ENCODE measurements at places on chromosomes 7 and 10.
A peak's percentile ranks its signal among the peaks of the same experiment; 100 is the strongest.

GRCh38 chr10:49149881-49150280 lies 16.1 kb upstream of the FAM170B start:
- no peak for DNase-seq

DNA sequence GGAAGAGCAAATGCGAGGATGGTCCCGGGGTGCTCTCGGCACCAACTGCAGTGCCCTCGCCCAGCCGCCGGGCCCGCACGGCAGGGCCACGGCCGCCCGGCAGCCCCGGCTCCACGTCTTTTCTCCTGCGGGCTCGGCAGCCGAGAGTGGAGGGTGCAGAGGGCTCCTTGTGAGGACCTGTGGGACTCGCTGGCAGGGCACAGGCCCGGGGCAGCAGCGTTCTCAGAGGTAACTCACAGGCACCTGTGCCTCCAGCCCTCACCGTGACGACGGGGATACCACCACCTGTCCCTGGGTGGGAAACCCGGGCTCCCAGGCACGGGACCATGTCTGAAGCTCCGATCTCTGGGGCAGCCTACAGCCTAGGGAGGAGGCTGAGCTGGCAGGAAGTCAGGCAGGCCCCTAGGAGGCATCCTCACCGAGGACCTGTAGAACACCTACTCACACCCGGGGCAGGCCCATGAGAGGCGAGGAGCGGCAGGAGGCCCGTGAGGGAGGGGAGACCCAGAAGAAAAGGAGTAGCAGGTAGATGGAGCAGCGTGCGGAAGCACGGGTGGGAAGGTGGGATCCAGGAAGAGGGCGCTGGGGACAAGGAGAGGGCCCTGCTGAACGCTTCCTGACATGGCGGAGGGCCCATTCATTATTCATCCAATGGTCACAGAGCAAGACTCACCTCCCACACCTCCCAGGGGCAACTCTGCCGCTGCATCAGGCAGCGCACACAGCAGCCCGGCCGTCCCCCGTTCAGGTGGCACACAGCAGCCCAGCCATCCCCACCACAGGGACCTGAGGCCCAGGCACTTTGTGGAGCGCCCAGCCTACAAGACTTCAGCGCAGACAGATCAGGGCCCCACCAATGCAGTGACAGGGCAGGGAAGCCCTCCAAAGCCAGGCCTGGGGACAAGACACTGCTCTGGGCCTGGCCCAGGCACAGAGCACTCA lies 244.9 kb downstream of the MAD1L1 start:
- DNase-seq = no peak

- DNase-seq = no peak
Measured at GRCh38 chr10:66349726-66350125, 576.1 kb upstream of the LRRTM3 start.

GRCh38 chr10:119425102-119425880 lies 117.2 kb downstream of the RGS10 start:
- no peak for DNase-seq

DNA sequence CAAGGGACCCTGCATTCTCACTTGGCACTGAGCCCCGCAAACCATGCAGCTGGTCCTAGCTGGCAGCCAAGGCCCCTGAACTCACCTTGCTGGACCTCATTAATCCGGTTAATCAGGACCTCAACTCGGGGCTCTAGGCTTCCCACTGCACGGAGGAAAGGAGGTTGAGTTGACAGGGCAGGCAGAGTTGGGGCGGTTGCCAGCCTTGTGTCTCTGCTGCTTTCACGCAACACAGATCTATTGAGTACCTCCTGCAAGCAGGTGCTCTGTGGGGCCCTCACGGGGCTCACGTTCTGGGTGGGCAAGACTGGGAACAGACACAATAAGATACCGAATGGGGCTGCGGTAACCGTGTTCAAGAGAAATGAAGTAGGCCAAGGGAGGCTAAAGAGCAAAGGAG lies 6.2 kb downstream of the SYCE1 start:
- DNase-seq = no peak

DNA sequence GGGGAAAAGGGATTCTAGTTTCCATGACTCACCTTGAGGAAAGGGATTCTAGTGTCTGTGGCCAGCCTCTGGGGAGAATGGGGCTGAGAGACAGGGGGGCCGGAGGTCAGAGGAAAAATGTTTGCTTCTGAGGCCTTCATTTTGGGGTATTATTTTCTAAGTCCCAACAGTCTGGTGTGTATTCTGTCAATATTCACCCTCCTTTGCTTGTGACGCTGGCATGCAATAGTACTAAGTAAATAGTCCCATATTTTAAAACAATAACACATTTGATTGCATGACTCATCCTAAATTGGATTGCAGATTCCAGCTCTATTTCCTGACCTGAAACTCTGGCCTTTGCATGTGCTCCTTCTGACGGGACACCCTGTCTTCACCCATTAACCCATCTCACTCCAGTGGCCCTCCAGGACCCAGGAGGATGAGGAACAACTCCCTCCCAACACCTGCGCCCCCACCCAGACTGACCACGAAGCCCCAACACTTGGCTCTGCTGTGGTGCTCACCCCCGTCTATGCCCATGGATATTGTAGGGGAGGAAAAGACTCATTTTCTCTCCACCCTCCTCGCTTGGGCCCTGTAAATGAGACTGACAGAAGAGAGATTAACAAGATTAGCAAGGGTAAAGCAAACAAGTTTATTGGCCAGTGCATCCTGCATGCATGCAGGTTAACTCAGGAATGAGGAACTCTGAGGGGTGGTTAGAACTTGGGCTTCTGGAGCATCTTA lies 495.6 kb upstream of the KLF6 start:
- DNase-seq = peak; percentile 53

DNA sequence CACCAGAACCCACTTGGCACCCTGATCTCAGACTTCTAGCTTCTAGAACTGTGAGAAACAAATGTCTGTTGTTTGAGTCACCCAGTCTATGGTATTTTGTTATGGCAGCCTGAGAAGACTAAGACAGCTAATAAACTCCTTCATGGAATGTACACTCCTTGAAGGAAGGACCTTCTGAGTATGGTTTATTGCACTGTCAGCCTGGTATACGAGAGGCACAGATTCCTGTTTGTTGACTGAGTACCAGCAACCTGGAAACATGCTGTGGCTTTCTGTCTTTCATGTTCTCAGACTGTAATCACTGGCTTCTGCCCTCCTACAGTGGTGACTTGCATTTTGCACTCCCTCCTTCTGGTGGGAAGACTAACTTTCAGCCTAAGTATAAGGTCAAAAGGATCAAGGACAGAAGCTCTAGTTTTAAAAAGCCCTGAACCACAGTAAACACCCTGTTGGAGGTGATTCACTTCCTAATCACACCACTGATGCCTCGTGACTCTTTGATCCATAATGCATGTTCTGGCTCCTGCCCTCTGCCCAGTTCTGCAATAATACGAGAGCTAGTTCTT lies 319.0 kb upstream of the NPSR1 start:
- DNase-seq = peak; percentile 50

GRCh38 chr7:23273141-23273599 lies 26.0 kb upstream of the MALSU1 start:
- peak; percentile 48 for DNase-seq

- DNase-seq = no peak
Measured at GRCh38 chr7:33669251-33669670, 236.1 kb upstream of the BMPER start.

- DNase-seq = no peak
Measured at GRCh38 chr10:31706464-31707092, 222.1 kb downstream of the ARHGAP12 start.

GRCh38 chr7:158238616-158239289 lies 348.9 kb downstream of the PTPRN2 start:
- DNase-seq = no peak

DNA sequence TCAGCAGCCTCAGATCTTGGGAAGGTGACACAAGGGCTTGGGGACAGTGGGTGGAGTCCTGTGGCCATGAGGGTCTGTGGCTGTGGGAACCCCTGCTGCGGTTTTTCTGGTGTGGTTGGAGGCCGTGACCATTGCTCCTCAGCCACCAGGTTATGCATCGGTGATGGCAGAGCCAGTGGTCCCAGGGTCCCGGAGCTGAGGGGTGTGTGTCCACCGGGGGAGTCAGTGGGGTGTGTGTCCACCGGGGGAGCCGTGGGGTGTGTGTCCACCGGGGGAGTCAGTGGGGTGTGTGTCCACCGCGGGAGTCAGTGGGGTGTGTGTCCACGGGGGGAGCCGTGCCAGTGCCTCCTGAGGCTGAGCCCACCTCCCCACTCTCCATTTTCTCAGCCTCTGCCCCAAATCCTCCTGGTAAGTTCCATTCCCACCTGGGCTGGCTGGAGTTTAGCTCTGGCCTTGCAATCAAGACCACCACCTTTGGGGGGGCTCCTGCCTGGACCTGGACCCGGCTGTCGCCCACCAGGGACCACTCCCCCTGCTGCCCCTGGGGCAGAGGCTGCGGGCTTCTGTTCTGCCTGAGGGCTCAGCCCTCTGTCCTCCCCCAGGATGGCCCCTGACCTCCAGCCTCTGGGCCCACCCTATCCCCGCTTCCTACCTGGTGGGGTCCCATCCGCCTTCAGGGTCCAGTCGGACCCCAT lies 143.5 kb downstream of the ELFN1 start:
- DNase-seq = no peak

- DNase-seq = no peak
Measured at GRCh38 chr7:117279931-117280557, 42.8 kb downstream of the WNT2 start.

Data from AG08395 (cell line).